ENCODE measurements at places on chromosomes 2 and 18. TPM values are rescaled to one million over a fixed set of nuclear protein-coding genes. Genes with fewer than 3 reads are reported as not detected.

GRCh38 chr2:142307616-142308115, 176.8 kb upstream of the LRP1B start:
- DNase-seq: no peak

The TXNDC9 gene
- total RNA-seq: 89.8 TPM

The KIF5C gene
- 4.3 TPM for total RNA-seq

- no peak for DNase-seq
Observed at GRCh38 chr2:156672556-156673332, 236.6 kb downstream of the GPD2 start.

DNA sequence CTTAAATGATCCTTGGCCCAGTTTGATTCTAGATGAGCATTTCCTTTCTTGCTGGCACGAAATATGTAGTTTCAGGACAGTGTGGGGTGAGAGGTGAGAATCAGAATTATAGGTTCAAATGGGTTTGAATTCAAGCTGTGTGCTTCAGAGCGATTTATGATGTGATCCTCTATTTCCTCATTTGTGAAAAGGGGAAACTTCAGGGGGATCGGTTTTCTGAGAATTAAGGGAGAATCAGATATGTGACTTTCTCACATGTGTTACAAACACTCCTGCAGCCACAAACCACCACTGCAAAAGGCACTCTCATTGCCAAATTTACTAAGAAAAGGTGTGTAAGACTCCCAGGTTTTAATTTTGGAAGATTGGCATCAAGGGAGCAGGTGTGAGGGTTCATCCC, 24.4 kb downstream of the HK2 start:
- no peak for DNase-seq

The ANKRD23 gene
- 6.5 TPM for total RNA-seq

DNA sequence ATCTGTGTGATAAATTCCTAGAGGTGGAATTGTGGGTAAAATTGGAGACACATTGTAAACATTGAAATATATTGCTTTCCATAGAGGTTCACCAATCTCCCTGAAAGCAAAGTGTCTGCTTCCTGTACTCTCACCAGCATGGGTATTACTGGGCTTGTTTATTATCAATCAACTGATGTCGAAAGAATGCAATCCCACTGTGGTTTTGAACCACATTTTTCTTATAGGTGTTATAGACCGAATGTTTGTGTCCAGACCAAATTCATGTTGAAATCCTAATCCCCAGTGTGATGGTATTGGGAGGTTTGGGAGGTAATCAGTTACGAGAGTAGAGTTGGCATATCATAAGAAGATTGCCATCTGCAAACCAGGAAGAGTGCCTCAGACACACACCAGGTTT, 1212.4 kb downstream of the LRP1B start:
- DNase-seq: no peak

The NETO1 gene
- 9.1 TPM for total RNA-seq

DNA sequence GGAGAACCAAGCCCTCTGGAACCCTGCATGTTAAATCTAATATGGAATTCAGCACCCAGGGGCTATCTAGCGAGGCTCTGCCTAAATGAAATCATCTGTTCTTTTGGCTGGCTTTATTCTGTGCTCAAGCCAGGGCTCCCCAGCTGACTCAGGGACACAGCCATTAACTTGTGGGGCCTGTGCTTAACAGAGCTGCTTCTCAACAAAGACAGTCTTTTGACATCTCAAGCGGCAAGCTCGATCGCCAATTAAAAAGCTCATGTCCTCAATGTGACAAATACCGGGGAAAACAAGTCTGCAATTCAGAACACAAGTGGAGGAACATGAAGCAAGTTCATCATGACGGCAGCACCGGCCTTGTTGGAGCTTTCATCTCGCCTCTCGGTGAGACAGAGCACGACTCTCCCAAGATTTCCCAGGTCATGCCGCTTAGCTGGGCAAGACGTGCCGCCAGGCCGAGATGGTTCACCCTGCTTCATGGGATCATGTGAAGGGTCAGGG, 64.9 kb downstream of the KLHL29 start:
- DNase-seq: no peak

The SPP2 gene
- total RNA-seq: not detected

The DNAJC5G gene
- total RNA-seq: not detected

DNA sequence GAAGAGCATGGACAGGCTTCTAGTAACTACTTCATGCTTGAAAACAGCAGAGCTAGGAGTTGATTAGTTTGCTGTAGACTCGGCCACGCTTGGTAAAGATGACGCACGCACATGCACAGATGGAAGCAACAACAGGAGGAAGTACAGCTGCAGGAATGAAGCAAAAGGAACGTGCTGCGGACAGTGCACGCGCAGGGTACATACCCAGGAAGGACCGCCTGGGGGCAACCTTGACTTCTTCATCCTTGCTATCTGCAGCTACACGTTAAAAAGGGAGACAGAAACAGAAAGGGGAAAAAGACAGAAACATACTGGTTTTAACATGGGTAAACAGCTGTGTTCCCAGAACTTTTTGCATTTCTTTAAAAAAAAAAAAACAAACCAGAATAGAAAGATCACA, 17.7 kb downstream of the SLC66A2 start:
- DNase-seq: no peak
